ENCODE measurements at places on chromosomes 6 and 20.

DNA sequence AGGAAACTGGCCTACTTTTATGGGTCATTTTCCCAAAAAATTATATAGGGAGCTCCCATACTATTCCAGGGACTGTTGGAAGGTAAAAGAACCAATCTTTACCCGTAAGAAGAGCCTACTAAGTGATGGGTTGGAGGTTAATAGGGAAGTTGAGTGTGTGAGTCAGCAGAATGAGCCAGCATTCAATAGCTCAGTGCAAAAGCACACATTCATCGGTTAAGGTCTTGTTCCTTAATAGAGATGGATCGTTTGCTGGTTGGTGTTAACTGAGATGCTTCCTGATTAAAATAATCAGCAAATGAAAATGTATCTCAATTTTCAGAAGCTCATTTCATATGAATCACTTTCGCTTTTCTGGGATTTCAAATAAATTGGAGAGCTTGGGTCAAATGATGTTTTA, 115.3 kb upstream of the MRPS10 start:
- peak; percentile 69 for DNase-seq

DNA sequence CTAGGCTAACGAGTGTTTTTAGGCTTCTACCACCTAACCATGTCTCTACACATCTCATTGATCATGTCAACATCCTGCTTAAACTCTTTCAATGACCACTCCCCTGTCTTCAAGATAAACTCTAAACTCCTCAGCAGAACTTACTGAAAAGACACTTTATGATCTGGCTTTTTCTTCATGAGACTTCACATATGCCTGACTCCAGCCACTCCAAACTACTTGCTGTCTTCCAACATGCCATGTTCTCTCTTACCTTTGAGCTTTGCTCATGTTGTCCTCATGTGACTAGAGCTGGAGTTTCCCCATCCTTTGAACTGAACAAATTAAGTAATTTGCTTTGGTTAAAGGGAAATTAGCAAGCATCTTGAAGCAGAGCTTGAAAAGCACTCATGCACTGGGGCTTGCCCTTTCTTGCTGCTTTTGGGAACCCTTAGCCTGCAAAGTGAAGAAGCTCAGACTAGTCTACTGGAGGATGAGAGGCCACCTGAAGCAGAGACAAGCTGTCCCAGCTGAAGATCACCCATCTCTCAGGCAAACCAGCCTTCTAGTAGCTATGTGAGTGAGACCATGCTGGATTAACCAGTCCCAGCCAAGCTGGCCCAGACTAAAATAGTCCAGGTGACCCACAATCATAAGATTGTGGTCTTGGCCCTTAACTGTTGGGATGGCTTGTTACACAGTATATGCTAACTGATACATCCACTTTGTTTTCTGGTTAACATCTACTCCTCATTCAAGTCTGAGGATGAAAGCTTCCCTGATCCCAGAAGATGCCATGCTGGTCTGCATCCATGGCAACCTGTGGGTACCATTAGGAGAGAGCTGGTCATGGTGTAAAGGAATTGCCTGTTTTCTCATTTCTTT, 235.8 kb downstream of the GMPR start:
- DNase-seq: no peak

GRCh38 chr20:36585410-36586125, 12.2 kb downstream of the TGIF2 start:
- no peak for DNase-seq

- no peak for DNase-seq
Measured at GRCh38 chr20:40006168-40006860, 682.7 kb downstream of the MAFB start.

GRCh38 chr20:51341581-51341980, 200.9 kb downstream of the NFATC2 start:
- peak; percentile 22 for DNase-seq

DNA sequence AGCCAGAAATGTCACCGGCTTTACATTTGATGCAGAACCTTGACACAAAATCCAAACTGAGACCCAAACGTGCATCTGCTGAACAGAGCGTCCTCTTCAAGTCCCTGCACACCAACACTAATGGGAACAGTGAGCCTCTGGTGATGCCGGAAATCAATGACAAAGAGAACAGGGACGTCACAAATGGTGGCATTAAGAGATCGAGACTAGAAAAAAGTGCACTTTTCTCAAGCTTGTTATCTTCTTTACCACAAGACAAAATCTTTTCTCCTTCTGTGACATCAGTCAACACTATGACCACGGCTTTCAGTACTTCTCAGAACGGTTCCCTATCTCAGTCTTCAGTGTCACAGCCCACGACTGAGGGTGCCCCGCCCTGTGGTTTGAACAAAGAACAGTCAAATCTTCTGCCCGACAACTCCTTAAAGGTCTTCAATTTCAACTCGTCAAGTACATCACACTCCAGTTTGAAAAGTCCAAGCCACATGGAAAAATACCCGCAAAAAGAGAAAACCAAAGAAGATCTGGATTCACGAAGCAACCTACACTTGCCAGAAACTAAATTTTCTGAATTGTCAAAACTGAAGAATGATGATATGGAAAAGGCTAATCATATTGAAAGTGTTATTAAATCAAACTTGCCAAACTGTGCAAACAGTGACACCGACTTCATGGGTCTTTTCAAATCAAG, 108.4 kb downstream of the RTN4IP1 start:
- DNase-seq: peak; percentile 82

Measured in suppressor macrophage (primary cell).